Nasal cavity respiratory epithelium epithelial cell of viscerocranial mucosa (primary cell): ENCODE measurements at places on chromosomes 16 and 17. TPM values are rescaled to one million over a fixed set of nuclear protein-coding genes. Genes with fewer than 3 reads are reported as not detected.

The OR2C1 gene
- not detected in 2 replicates for total RNA-seq

The TBC1D3B gene
- 1.4 and 3.2 TPM in 2 replicates for total RNA-seq

The NOXO1 gene
- total RNA-seq: 0.28 and 1.7 TPM in 2 replicates

The CMTM2 gene
- total RNA-seq: not detected in 2 replicates

The CA5A gene
- total RNA-seq: not detected in 2 replicates

The DHX8 gene
- total RNA-seq: 29.4 and 49.5 TPM in 2 replicates

The LLGL2 gene
- total RNA-seq: 36.4 and 46.8 TPM in 2 replicates

The CES5A gene
- not detected in 2 replicates for total RNA-seq

The CCL2 gene
- total RNA-seq: not detected in 2 replicates

The OR1F1 gene
- total RNA-seq: 0.14 TPM in 1 of 2 replicates, not detected in the other

The CDT1 gene
- 0.14 and 1.0 TPM in 2 replicates for total RNA-seq

The CA4 gene
- not detected in 2 replicates for total RNA-seq

The KCNH4 gene
- total RNA-seq: not detected in 2 replicates

The IRF8 gene
- total RNA-seq: not detected in 2 replicates

The MARCHF10 gene
- under 0.01 and 0.07 TPM in 2 replicates for total RNA-seq

The CSH1 gene
- not detected in 2 replicates for total RNA-seq

The CDH13 gene
- 33.5 and 74.0 TPM in 2 replicates for total RNA-seq

The IGF2BP1 gene
- under 0.01 and 0.07 TPM in 2 replicates for total RNA-seq

The SLC16A11 gene
- total RNA-seq: 0.07 TPM in 1 of 2 replicates, not detected in the other

The MLKL gene
- total RNA-seq: 6.5 and 11.7 TPM in 2 replicates

The RCVRN gene
- not detected in 2 replicates for total RNA-seq
